ENCODE measurements at places on chromosomes 16 and 17. TPM values are rescaled to one million over a fixed set of nuclear protein-coding genes. Genes with fewer than 3 reads are reported as not detected.
A peak's percentile ranks its signal among the peaks of the same experiment; 100 is the strongest.

DNA sequence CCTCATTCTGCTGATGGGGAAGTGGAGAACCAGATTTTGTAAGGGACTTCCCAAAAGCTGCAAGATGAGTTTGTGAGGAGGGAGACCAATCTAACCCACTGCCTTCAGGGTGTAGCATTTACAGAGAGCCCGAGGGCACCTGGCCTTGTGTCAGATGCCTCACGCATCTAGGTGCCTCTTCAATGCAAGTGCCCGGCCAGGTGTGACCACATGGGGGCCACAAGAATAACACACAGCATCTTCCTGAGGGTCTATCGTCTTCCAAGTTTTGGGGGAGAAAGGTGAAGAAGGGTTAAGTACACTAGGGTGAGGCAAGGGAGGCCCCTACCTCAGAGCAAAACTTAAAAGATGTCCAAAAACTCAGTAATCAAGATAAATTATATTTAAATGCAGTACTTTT lies 401.7 kb upstream of the CDH5 start:
- ATAC-seq = no peak

- no peak for ATAC-seq
Measured at GRCh38 chr17:50057521-50057991, 1.6 kb downstream of the ITGA3 start.

- ATAC-seq = no peak
Measured at GRCh38 chr17:34095106-34095505, 160.0 kb upstream of the CCL2 start.

Gene MOSMO
- total RNA-seq = 5.6 TPM

Gene RNF157
- 0.32 TPM for total RNA-seq

Gene SSTR5
- not detected for total RNA-seq

DNA sequence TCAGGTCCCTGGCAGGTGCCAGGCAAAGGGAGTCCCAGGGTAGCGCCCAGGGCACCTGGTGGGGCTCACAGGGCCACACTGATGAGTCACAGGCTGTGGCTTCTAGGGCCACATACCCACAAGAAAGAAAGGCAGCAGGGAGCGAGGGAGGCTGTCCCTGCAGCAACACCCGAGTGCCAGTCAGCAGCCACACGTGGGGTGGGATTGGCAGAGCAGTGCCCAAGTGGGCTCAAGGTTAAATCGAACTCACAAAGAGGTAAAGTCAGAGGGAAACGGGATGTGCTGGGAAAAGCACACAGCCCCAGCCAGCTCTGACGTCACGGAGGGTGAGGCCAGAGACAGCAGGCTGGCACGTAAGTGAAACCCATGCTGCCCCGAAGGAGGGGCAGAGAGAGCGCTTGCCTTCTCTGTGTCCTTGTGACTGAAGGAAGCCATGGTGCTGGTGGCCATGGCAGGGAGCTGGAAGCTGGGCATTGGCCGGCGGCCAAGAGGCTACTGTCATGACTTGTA lies 33.8 kb downstream of the FA2H start:
- ATAC-seq = peak; percentile 81

DNA sequence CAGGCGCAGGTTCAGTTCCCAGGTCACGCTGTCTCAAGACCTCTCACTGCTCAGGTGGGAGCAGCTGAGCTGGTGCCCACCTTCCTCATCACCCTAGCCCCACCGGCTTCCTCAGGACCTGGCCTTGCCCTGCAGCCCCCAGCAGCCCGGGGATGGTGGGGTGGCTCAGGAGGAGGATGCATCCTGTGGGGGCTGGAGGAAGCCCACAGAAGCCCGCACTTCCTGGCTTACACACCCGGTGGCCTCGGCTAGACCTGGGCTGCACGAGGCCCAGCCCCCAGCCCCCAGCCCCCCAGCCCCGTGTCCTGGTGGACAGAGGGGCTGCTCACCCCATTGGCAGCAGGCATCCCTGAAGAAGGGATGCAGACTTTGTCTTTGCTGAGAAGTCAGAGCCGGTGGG lies 43.4 kb downstream of the BAHCC1 start:
- no peak for ATAC-seq

DNA sequence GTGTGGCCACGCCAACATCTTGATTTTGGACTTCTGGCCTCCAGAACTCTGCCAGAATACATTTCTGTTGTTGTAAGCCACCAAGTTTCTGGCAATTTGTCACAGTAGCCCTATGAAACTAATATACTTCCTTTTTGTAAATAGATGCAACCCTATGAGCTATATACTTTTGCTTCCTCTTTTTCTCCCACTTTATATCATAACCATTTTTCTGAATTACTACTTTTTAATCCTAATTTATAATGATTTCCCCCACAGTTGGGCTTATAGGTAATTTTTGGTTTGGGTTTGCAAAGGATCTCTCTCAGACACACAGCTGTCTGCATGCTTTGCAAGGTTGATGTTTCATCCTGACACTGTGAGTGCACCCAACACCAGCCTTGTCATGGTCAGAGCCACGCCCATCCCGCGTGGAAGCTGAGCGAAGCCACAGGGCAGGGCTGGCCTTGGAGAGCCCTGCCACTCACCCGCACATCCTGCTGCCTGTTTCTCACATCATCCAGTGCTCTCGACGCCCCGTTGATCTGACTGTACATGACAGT lies 5.8 kb downstream of the TRIM25 start:
- ATAC-seq = peak; percentile 87

Gene KCNJ12
- total RNA-seq = not detected

DNA sequence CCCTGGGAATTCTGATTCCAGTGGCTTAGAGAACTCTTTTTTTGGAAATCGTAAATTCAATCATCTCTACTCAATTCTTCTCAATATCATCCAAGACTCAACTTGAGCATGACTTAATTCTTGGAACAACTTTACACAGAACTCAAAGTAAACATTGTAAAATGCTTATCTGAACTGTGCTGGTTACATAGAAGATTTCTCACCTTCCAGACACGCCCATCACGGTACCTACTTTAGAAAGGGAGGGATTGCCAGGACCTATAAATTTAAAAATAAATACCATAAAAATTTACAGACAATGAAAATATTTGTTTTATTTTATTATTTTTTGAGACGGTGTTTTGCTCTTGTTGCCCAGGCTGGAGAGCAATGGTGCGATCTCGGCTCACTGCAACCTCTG lies 26.5 kb downstream of the MAP1LC3B start:
- no peak for ATAC-seq

- ATAC-seq = no peak
Measured at GRCh38 chr16:87615621-87616041, 13.3 kb downstream of the JPH3 start.

- peak; percentile 85 for ATAC-seq
Measured at GRCh38 chr17:56936697-56937322, 23.0 kb upstream of the TRIM25 start.

- no peak for ATAC-seq
Measured at GRCh38 chr16:56965149-56966092, 3.7 kb downstream of the CETP start.

DNA sequence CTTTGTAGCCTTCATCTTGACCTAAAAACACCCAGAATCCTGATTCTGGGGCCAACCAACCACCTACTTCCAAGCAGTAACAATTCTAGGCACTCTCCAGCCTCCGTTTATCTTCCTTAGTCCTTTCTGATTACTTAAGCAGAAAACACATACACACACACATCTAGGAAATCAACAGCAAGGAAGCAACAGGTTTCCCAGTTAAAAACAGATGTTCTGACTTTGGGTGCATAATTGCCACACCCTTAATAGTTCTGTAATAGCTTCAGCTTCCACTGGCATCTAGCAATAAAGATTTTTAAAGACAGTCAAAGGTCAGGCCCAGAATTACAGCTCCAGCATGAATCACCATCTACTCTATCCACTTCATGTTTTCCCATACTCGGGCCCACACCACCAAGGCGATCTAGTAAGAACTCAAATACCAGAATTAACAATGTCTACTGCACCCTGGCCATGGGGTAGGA lies 2.6 kb downstream of the ARHGAP17 start:
- peak; percentile 64 for ATAC-seq

DNA sequence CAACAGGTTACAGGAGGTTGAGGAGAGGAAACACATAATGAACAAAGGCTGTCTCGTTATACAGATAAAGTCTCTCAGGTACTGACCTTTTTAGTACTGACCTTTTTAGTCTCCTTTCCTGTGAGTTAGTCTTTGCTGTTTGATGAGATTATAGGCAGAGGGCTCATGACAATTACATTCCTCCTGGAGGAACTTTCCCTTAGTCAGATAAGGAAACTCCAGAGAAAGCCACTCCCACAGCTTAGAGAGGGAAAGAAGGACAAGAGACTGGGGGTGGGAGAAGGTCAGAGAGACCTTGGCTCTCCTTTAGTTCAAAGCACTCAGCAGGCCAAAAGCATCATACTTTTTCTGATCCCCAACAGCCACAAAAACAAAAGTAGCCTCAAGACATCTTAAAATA lies 15.3 kb upstream of the PSMD7 start:
- no peak for ATAC-seq

DNA sequence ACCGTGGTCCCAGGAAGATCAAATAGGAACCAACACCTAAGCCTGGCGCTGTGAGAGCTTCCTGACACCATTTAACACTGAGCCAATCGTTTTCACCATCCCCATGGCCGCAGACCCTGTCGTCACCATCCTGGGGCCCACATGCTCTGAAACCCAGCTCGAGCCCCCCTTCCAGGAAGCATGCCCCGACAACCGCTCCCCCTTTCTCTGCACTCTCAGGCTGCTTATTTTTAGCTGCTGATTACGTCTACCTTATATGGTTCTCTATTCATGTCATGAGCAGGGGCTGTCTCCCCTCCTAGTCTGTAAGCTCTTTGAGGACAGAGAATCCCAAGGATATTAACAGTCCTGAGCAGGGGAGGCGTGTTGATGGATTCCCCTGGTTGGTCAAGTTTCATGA lies 10.5 kb downstream of the SRL start:
- no peak for ATAC-seq

Data from esophagus mucosa (tissue), 1 donor.